ENCODE measurements at places on chromosomes 5 and 9. TPM values are rescaled to one million over a fixed set of nuclear protein-coding genes. Genes with fewer than 3 reads are reported as not detected.
A peak's percentile ranks its signal among the peaks of the same experiment; 100 is the strongest.

- peak; percentile 81 for DNase-seq
Measured at GRCh38 chr9:92706218-92706940, 36.4 kb upstream of the IPPK start.

DNA sequence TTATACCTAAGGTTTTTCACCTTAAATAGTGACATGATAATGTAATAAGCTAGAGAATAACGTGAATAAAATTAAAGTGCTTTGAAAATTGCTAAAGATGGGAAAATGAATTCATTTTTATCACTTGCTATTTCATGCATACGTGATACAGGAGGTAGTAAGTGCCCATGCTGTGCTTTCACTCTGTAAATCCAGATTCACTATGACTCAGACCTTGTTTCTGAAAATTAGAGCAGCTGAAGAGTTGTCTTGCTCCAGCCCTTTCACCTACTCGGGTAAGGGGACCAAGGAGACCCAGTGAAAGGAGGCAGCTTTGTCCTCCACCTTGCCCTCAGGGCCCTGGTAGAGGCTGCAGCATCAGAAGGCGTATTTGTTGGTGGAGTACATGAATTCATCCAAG is 87.9 kb downstream of the ANKH start:
- DNase-seq, result no peak

DNA sequence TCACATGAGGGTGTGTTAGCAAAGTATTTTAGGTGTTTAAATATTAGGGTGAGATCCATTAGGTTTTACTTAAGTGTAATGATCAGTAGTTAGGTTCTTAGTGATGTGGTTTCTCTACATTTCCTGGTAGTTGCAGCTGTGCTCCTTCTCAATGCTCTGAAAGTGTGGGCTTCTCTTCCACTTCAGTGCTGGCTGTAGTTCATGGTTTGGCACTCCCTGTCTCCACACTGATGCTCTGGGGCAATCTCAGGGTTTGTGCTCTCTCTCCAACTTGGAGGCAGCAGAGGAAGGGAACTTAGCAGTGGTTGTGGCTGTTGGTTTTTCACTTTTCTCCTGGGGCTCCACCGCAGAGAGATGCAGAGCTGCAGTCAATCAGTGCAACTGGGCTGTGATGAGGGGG is 507.5 kb downstream of the TMEM232 start:
- DNase-seq, result no peak

DNA sequence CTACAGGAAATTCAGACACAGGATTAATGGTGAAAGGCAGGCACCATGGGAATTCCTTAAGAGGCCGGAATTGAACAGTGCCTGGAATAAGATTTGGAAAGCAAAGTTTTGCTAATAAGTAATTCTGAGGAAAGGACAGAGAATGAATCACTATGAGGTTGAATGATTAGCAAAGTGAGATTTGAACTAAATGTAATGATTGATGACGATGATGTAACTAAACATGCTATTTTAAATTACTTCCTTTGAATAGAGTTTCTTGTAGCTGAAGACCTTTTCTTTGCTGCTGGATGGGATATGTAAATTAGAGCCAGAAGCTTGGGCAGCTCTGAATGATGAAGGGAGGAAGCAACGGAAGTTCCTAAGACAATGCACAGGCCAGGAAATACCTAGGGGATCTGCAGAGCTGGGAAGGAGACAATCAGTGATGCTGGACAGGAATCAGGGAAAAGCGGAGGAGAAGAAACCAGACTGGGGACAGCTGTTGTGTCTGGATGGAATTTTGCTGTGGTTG is 482.0 kb downstream of the PSAT1 start:
- DNase-seq, result no peak

DNA sequence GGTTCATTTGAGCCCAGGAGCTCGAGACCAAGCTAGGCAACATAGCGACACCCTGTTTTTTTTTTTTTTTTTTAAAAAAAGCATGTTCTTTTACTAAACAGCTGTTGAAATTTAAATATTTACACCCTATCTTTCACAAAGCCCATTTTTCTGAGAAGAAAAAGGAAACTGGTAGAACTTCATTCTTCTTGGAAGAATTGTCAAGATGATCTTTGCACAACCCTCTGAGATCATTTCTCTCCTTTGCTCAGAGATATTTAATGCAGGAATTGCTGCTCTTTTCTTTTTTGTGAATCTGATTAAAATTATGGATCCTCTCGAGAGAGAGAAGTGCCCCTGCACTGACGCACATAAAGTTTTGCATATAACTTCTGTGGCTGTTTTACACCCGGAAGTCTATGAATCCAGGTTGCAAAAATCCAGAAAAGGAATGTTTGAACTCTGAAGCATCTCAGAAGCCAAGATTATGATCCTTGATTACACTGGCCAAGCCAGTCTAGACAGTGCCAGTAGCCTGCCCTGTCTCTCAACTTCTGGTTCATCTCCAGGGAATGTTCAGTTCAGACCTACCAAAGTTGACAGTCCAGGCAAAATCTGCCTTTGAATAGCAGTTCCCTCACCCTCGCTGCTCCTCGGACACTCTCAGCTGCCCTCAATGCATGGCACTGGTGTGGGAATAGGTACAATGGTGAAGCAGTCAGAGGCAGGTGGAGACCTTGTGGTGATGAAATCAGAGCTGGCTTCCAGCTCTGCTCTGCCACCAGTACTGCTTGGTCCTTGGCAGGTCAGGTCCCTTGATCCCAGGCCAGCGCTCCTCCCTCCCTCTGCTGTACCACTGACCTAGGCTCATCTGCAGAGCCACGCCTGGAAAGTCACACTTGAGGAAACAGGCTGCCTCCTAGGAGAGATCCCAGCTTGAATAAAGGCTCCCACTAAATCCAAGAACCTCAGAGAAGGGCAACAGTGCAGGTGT is 13.3 kb upstream of the SLC31A2 start:
- DNase-seq, result no peak

- DNase-seq, result no peak
Measured at GRCh38 chr5:113204525-113205161, 228.0 kb downstream of the DCP2 start.

Gene ELOVL7
- polyA plus RNA-seq, result 2.3 TPM

Gene GAS1
- 1.4 TPM for polyA plus RNA-seq

Measured in GM23338 (cell line).